ENCODE measurements at places on chromosomes 7 and 10.

GRCh38 chr10:61039868-61040267, 95.9 kb upstream of the RHOBTB1 start:
- DNase-seq = no peak

GRCh38 chr7:2950578-2950977, 93.1 kb downstream of the CARD11 start:
- no peak for DNase-seq

GRCh38 chr10:122490268-122490667, 28.9 kb downstream of the HTRA1 start:
- DNase-seq = peak; percentile 79

DNA sequence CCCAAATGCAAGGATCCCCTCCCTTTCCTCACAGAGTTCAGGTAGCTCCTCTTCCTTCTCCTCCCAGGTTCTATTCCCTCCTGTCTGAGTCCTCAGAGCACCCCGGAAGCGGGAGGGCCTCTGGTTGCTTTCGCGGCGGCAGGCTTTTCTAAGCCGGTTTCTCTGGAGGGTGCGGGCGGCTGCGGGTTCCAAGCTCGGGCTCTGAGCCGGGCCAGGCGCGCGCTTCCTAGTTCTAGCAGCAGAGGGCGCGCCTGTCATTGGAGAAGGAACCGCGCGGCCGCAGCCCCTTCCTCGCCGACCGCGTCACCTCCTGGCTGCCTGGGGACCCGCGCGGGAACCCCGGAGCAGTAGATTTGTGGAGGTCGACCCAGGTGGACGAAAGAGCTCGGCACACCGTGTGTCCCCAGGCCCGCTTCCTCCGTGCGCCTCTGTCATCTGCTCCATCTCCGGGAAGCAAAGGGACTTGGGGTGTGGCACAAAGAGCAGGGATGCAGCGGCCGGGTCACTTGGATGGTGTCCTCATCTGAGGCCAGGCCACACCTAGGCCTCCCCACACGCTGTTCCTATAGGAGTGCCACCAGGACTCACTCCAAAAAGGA, 389.0 kb upstream of the PODXL start:
- DNase-seq = peak; percentile 12

- DNase-seq = no peak
Observed at GRCh38 chr7:152142976-152143595, 117.6 kb downstream of the GALNT11 start.

Data from fibroblast of mammary gland (primary cell).